ENCODE measurements at places on chromosomes 12 and 14.

DNA sequence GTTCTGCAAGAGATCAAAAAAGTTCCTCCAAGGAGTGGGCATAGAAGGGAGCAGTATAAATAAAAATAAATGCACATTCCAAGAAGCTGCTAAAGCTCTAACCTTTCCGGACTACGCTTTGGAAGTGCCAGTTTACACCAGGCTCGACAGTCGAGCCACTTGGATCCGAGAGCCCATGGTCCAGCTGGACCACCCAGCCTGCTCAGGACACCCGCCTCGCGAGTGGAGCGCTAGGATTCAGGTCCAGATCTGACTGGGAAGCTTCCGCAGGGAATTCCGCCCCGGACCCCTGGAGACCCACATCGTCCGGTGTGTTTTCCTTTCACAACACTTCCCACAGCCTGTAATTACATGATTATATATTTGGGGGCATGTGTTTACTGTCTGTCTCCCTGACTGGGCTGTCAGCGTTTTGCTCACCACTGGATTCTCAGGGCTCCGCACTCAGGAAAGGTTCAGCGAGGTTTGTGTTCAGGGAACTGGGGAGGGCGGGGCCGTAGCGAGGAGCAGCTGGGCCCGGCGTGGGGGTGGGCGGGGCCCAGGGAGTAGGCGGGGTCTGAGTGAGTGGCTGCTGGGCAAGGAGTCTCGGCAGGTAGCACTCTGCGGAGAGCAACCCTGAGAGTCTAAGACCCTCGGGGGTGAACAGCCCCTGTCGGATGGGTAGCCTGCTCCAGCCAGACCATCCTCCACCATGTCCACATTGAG, 52.3 kb upstream of the TMEM263 start:
- DNase-seq, result peak; percentile 36

- no peak for DNase-seq
Measured at GRCh38 chr12:131711551-131712205, 788 bp downstream of the SFSWAP start.

- no peak for DNase-seq
Measured at GRCh38 chr12:104022786-104023185, 27.2 kb downstream of the GLT8D2 start.

GRCh38 chr12:119835068-119835467, 42.1 kb downstream of the CIT start:
- DNase-seq, result peak; percentile 38

DNA sequence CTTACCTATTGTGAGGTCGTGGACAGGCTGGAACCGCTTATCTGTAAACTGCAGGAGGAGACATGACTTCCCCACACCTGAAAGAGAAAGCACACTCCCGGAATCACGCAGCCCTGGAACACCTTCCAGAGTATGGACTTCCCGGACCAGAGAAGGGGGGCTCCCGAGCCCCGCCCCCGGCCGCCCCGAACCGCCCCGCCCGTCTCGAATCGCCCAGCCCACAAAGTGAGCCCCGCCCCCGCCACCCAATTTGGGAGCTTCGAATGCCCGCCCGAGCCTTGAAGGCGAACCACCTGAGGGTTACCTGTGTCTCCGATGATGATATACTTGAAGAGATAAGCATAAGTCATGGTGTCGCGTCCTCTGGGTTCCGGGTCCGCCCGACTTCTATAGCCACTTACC, 235 bp downstream of the RAB2B start:
- no peak for DNase-seq

- no peak for DNase-seq
Measured at GRCh38 chr14:73760598-73761586, 46.7 kb upstream of the PNMA1 start.

GRCh38 chr12:68912916-68913315, 20.1 kb downstream of the CPM start:
- DNase-seq, result no peak

DNA sequence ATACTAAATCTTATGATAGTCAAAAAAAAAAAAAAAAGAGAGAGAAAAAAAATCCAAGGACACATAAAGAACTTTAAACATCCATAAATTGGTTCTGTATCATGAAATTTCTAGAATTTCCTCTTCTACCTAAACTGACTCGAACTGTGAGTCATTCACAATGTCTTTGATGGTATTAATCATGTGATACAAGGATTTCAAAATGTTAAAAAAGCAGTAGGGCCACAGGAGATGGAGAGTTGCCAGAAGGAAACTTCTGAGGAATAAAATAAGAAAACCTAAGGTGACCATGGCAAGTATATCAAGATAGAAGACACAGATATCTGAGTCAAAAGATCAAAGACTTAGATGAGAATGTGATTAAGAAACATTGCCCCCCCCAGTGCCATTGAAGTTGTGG, 1320.9 kb upstream of the FLRT2 start:
- no peak for DNase-seq

- no peak for DNase-seq
Measured at GRCh38 chr14:90349739-90350138, 18.0 kb upstream of the NRDE2 start.

Data from fibroblast of gingiva (primary cell).